ENCODE measurements at places on chromosomes 3 and 15.

GRCh38 chr3:14340960-14341708 lies 61.3 kb upstream of the SLC6A6 start:
- no peak for DNase-seq

DNA sequence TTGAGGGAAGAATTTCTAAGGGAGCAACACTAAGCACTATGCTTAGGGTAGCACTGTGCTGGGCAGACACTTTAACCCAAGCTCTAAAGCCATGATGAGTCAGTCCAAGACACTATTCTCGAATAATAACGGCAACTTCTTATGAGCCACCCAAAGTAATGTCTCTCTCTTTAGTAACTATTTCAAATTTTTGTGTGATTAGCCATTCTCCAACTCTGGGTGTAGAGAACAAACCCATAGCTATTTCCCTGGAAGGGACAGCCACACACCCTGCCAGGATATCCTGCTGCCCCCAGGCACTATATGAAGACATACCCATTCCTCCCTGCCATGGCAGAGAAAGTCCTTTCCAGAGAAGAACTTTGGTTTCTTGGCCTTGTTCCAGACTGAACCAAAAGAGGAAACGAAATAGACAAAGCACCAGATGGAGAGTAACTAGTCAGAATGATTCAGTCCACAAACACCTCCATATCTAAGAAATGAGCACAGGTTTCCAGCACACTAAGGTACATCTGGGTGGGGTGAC lies 384.9 kb upstream of the THBS1 start:
- no peak for DNase-seq

GRCh38 chr3:35751207-35751606 lies 111.9 kb downstream of the ARPP21 start:
- no peak for DNase-seq

DNA sequence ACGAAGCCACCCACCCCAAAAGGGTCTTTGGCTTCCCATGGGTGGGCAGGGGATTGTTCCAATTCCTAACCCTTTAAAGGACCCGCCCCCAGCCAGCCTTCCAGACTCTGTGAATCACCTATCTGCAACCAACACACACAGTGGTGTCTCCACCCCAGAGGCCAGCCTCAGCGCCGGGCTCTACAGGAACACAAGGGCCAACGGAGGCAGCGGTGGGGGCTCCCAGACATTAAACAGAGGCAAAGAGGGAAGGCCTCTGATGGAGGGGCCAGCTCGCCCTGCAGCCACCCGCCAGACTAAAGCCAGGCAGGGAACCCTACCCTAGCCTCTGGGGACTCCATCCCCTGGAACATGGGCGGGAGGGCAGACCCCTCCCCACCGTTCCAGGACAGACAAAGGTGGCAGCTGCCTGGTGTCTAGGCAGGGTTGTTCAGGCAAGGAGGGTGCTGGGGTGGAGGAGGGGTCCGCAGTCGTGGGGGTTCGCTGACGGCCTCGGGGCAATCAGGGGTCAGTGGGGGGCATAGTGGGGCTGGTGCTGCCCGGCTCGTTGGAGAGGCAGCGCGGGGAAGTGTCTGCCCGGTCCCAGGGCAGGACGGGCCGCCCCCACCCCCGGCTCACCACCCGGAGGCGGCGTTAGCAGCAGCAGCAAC lies 448 bp downstream of the SHISA5 start:
- peak; percentile 32 for DNase-seq

GRCh38 chr15:40449275-40449674 lies 8.5 kb downstream of the BAHD1 start:
- no peak for DNase-seq

DNA sequence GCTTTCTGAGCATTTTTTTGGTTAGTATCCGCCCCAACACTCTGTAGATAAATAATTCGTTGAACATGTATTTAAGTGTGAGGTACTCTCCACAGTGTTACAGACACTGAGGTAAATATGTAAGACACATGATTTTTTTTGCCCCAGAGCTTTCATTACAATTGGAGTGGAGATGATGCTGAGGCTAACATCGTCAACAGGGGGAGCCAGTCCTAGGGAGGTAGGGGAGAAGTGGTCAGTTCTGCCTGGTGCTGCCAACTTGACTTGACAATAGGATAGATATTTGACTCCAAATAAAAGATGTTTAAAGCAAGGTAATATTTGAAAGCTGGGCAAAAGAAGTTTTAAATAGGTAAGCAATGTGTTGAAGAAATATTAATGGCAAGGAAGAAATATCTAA lies 295.7 kb downstream of the UNC13C start:
- no peak for DNase-seq

- DNase-seq, result no peak
These were observed 65.1 kb upstream of the FAM3D start for GRCh38 chr3:58731673-58732072.

- DNase-seq, result no peak
These were observed 19.8 kb downstream of the MAPKBP1 start for GRCh38 chr15:41794081-41794480.

- DNase-seq, result no peak
These were observed 98.9 kb upstream of the CLSTN2 start for GRCh38 chr3:139835830-139836683.

- DNase-seq, result no peak
These were observed 55.3 kb upstream of the NUDT16 start for GRCh38 chr3:131326307-131326706.

- DNase-seq, result peak; percentile 53
These were observed 120.9 kb upstream of the ZBED2 start for GRCh38 chr3:111715911-111716523.

DNA sequence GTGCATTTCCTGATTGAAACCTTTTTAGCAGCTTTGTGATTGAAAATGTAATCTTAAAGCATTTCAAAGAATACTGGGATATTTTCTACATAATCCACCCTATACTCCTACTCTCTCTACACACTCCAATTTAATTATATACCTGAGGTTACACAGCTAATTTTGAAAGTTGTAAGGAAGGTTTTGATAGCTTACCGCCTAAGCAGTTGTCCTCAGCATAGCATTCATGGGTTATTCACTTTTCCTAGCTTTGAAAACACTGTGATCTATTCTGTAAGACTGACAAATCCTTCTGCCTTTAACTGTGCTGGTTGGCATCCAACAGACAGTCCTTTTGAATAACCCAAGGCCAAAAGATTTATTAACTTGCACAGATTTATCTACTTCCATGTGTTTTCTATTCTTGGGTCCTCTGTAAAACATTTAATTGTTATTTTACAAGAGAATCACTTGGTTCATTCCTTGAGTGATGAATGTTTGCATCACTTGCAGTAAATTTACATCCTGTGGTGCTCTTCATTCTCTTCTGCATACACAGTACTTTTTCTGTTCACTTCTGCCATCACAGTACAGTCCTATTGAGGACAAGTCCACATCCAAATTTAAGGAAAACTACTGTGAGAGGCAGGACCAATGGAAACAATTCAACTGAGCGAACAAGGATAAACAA lies 44.8 kb downstream of the SERPINI1 start:
- DNase-seq, result no peak

- DNase-seq, result no peak
These were observed 69.5 kb upstream of the EPHB3 start for GRCh38 chr3:184491867-184492615.

DNA sequence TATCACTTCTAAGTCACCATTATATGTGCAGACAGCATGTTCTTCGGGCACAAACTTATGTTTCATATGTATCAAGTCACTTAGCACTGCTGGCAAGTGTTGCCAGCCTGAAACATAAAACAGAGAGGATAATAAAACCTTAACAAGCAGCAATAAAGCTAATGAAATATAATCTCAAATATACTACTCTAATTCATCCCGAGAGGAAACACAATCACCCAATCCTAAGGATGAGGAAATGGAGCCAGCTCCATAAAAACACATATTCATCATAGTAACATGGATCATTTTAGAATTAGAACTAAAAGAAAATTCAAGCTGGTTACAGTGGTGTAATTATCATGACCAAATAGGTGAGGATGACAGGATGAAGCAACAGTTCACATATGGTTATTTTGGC lies 1072.7 kb downstream of the EPHA3 start:
- no peak for DNase-seq

- DNase-seq, result no peak
These were observed 190.4 kb downstream of the MEGF11 start for GRCh38 chr15:66063147-66063546.

All from activated CD4-positive, alpha-beta T cell treated with anti-CD3 and anti-CD28 coated beads for 48 hours (primary cell).